Ascending aorta (tissue), 2 donors: ENCODE measurements at places on chromosomes 5 and 9. TPM values are rescaled to one million over a fixed set of nuclear protein-coding genes. Genes with fewer than 3 reads are reported as not detected.
A peak's percentile ranks its signal among the peaks of the same experiment; 100 is the strongest.

The OGN gene
- total RNA-seq = 156 TPM

The BTNL3 gene
- not detected for total RNA-seq

The GALT gene
- 28.3 TPM for total RNA-seq

DNA sequence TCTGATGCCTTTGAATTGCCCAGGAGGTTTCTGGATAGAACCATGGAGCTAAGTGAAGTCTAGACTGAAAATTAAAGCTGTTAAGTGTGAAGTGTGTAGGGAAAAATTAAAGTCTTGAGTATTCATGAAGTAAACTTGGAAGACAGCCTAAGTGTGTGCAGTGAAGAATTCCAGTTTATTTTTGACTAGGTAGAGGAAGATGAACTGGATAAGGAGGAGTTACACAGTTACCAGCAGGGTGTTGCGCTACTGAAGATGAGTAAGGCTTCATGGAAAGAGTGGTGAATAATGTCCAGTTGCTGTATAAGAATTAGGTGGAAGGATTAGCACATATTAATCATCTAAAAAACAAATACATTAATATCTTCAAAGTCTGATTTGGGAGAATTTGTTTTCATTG is 5.7 kb upstream of the CHD1 start:
- peaks cover 14% of the 10 kb centered on the region for H3K4me1 ChIP-seq
- no peak overlapping the region for H3K27ac ChIP-seq
- no peak overlapping the region for H3K4me3 ChIP-seq

GRCh38 chr5:66442951-66443445 is 153.2 kb upstream of the MAST4 start:
- no peak overlapping the region for H3K4me3 ChIP-seq
- no peaks in the 10 kb centered on the region for H3K27me3 ChIP-seq
- no peak overlapping the region for H3K27ac ChIP-seq
- no peaks in the 10 kb centered on the region for H3K4me1 ChIP-seq

DNA sequence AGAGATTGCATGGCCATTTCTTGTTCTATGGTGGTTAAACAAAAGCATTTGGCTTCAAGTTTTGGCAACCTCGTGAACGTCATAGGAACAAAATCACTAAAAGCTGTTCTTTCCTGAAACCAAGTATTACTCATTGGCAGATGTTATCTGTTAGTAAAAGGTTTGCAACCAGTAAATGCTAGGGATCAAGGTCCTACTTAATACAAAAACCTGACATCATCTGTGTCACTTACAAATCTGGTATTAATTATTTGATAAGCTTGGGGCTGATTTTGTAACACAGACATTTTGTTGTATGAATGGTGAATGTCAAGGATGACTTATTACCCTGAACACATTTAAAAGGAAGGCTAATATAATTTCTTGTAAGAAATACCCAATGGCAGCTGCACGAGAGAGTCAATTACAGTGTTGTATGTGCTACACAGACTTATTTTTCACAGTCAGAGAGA is 486.4 kb upstream of the ZNF608 start:
- no peak overlapping the region for H3K27ac ChIP-seq
- no peaks in the 10 kb centered on the region for H3K4me1 ChIP-seq
- no peak for DNase-seq
- no peaks in the 10 kb centered on the region for H3K27me3 ChIP-seq
- H3K4me3 ChIP-seq = no peak overlapping the region

DNA sequence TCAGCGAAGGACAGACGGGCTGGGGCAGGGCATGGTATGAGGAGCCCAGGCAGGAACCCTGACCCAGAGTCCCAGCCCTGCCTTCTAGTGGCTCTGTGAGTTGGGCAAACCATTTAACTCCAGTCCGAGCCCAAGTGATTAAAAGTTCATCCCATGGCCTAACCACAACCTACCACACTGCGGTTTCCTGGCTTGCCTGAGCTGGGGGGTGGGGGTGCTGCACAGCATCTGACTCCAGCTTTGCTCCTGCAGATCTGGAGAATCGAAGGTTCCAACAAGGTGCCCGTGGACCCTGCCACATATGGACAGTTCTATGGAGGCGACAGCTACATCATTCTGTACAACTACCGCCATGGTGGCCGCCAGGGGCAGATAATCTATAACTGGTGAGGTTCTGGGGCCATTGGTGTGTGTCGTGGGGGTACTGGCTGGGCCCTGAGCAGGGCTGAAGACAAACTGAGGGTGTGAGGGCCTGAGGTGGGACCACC is 49.0 kb downstream of the STOM start:
- no peak overlapping the region for H3K4me3 ChIP-seq
- peaks cover 20% of the 10 kb centered on the region for H3K4me1 ChIP-seq
- H3K27me3 ChIP-seq = no peaks in the 10 kb centered on the region
- H3K36me3 ChIP-seq = peaks cover 84% of the 10 kb centered on the region
- peak; percentile 61 for DNase-seq

GRCh38 chr5:179905161-179905560 is 2.5 kb downstream of the TBC1D9B start:
- DNase-seq = no peak
- peaks cover 26% of the 10 kb centered on the region for H3K36me3 ChIP-seq
- no peak overlapping the region for H3K4me3 ChIP-seq
- peaks cover 6% of the 10 kb centered on the region for H3K4me1 ChIP-seq
- no peak overlapping the region for H3K27ac ChIP-seq

DNA sequence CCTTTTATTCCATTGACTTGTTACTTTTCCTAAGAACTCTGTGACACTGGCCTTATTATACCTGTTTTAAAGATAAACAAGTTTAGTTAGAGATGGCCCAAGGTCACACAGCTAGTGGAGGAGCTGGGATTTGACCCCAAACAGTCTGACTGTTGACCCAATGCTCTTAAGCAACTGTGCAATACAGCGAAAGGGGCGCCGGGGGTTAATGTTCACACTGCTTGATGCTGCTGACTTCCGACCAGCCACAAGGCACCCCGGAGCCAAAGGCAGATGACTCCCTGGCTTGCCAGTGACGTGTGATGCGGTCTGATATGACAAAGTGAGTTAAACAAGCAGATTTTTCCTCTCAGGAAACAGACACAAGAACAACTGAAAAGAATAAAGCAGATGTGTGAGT is 23.9 kb downstream of the PIK3R1 start:
- no peaks in the 10 kb centered on the region for H3K36me3 ChIP-seq
- H3K4me3 ChIP-seq = peak overlapping the region; percentile 39
- H3K27ac ChIP-seq = peak overlapping the region; percentile 35
- no peaks in the 10 kb centered on the region for H3K27me3 ChIP-seq

DNA sequence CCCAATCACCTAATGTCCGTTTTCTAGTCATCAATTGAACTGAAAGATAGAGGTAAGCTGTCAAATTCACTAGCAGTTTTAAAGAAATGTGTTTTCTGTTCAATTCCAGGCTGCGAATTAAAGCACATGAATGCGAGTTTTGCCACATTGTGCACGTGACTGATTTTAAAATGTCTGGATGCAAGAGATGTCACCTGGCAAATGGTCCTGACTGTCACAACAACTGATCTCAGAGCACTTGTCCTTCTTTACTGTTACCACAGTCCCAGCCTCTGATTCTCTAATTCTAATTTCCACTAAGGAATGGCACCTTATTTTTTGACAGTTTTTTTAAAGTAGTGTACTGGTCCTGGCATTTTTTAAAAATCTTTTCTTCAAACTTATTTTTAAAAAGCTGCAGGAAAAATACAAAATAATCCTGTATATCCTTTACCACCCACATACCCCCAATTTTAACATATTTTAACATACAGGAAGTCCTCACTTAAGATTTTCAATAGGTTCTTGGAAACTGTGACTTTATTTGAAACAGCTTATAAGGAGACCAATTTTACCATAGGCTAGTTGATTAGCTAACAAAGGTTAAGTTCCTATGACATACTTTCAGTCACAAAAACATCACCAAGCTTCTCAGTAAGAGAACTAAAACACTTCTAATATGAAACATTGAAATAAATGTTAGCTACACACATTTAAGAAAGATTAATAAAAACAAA is 1364.3 kb downstream of the EFNA5 start:
- no peak overlapping the region for H3K4me3 ChIP-seq
- H3K27me3 ChIP-seq = no peaks in the 10 kb centered on the region
- DNase-seq = no peak
- no peaks in the 10 kb centered on the region for H3K4me1 ChIP-seq
- H3K27ac ChIP-seq = no peak overlapping the region

GRCh38 chr9:131703697-131704096 is 36.2 kb downstream of the RAPGEF1 start:
- H3K27me3 ChIP-seq = no peaks in the 10 kb centered on the region
- DNase-seq = no peak
- H3K4me1 ChIP-seq = peaks cover 22% of the 10 kb centered on the region
- no peaks in the 10 kb centered on the region for H3K36me3 ChIP-seq
- H3K4me3 ChIP-seq = no peak overlapping the region
- no peak overlapping the region for H3K27ac ChIP-seq

DNA sequence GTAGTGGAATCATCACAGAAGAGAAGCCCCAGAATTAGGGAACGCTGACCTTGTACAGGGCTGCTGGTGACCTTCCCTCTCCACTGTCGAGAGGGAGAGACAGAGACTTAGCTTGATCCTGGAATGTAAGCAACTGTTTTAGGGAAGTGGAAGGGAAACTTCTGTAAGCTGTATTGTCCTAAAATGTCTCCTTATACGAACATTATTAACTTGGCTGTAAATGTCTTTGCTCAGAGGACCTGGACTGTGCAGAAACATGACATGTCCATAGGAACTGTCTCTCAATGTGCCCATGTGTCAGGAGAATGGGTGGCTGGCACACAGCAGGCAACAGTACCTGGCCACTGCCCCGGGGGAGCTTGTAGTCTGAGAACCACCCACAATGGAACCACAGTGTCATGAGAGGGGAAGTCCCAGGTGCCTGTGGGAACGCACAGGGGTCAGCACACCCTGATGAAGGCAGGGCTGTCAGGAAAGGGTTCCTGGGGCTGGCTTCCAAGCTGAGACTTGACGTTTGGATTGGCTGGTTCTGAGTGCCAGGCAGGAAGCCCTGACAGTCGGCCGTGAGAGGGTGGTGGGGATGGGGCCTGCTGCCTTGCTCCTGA is 34.0 kb downstream of the DAP start:
- H3K27ac ChIP-seq = peak overlapping the region; percentile 82
- peaks cover 7% of the 10 kb centered on the region for H3K4me1 ChIP-seq
- H3K4me3 ChIP-seq = no peak overlapping the region
- no peaks in the 10 kb centered on the region for H3K36me3 ChIP-seq
- no peaks in the 10 kb centered on the region for H3K27me3 ChIP-seq
- DNase-seq = no peak

- no peaks in the 10 kb centered on the region for H3K4me1 ChIP-seq
- no peaks in the 10 kb centered on the region for H3K36me3 ChIP-seq
- no peak for DNase-seq
- no peak overlapping the region for H3K27ac ChIP-seq
- no peak overlapping the region for H3K4me3 ChIP-seq
These were observed 1828.2 kb downstream of the MAT2B start for GRCh38 chr5:165333623-165334022.

DNA sequence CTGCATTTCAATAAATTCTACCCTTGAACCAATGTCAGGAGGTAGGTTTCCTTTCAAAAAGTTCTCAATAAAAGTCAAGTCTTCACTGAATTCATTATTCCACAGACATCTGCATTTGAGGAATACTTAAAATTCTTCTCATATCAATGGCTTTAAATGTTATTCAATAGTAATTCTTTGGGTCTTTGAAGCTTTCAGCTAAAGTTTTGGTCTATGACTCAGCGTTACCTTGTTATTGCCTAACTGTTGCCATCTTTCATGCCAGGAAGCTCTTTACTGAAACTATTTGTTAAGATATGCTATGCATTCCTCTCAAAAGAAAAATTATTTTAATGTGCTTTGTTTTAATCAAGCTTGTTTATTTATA is 170.5 kb downstream of the NNT start:
- no peak for DNase-seq
- no peaks in the 10 kb centered on the region for H3K4me1 ChIP-seq
- no peaks in the 10 kb centered on the region for H3K36me3 ChIP-seq
- H3K27me3 ChIP-seq = no peaks in the 10 kb centered on the region

- peaks cover 3% of the 10 kb centered on the region for H3K4me1 ChIP-seq
- no peak overlapping the region for H3K4me3 ChIP-seq
- DNase-seq = peak; percentile 77
- H3K27ac ChIP-seq = peak overlapping the region; percentile 65
- H3K27me3 ChIP-seq = no peaks in the 10 kb centered on the region
These were observed 6.5 kb downstream of the TBC1D2 start for GRCh38 chr9:98248737-98249474.

DNA sequence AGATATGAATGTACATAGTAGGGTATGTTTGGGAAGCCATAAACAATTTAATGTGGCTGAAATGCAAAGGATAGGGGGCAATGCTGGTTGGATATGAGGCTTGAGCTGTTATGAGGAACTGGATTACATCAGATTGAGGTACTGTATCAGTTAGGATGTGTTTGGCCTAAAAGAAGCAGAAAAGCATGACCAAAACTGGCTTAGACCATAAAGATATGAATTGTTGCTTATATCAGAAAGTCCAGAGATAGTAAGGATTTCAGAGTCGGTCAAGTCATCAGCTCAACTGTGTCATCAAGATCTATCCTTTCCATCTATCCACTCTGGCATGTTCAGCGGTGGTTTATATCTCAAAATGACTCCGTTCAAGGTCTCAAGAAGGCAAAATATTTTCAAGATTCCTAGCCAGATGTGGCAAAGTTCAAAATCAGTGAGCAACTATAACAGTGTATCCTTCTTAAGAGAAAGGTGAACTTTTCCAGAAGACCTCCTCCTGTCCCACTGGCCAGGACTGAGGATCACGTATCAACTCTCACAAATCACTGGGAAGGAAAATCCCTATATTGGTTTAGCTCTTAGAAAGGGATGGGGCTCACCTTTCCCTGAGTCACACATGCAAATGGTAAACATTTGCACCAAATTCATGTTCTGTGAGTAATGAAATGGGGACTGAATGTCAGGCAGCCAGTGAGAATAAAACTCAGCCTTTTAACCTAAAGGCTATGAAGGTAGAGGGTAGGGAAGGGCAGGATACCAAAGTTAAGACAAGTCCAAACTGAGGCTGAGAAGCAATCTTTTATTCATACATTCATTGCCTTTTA is 257.8 kb downstream of the TRIM32 start:
- H3K36me3 ChIP-seq = no peaks in the 10 kb centered on the region
- H3K4me1 ChIP-seq = peaks cover 7% of the 10 kb centered on the region
- no peak overlapping the region for H3K27ac ChIP-seq
- no peak overlapping the region for H3K4me3 ChIP-seq

GRCh38 chr5:172049226-172049796 is 42.9 kb upstream of the FBXW11 start:
- peaks cover 16% of the 10 kb centered on the region for H3K36me3 ChIP-seq
- peaks cover 3% of the 10 kb centered on the region for H3K4me1 ChIP-seq
- no peaks in the 10 kb centered on the region for H3K27me3 ChIP-seq
- no peak overlapping the region for H3K4me3 ChIP-seq
- H3K27ac ChIP-seq = no peak overlapping the region

DNA sequence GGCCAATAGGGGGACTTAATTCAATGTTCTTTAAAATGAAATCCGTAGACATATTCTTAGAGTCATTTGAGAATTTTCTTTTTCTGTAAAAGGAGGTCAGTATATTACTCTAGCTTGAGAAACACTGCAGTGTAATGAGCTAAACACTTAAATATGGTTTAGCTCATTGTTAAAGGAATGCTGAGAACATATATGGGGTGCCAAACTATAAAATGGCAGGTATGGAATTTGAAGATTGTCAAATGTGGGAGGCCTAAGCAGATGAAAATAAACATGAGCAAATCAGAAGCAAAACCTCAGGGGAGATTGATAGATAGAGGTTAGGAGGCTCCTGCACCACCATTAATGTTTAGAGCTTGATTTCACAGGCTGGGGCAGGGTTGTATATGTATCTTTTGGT is 57.9 kb downstream of the STX17 start:
- DNase-seq = no peak
- H3K4me1 ChIP-seq = no peaks in the 10 kb centered on the region
- no peaks in the 10 kb centered on the region for H3K36me3 ChIP-seq
- no peak overlapping the region for H3K4me3 ChIP-seq
